KBM-7 (cell line): ENCODE measurements at places on chromosomes 3 and 15.

- DNase-seq = no peak
Observed at GRCh38 chr3:117304681-117305080, 595.1 kb downstream of the TUSC7 start.

DNA sequence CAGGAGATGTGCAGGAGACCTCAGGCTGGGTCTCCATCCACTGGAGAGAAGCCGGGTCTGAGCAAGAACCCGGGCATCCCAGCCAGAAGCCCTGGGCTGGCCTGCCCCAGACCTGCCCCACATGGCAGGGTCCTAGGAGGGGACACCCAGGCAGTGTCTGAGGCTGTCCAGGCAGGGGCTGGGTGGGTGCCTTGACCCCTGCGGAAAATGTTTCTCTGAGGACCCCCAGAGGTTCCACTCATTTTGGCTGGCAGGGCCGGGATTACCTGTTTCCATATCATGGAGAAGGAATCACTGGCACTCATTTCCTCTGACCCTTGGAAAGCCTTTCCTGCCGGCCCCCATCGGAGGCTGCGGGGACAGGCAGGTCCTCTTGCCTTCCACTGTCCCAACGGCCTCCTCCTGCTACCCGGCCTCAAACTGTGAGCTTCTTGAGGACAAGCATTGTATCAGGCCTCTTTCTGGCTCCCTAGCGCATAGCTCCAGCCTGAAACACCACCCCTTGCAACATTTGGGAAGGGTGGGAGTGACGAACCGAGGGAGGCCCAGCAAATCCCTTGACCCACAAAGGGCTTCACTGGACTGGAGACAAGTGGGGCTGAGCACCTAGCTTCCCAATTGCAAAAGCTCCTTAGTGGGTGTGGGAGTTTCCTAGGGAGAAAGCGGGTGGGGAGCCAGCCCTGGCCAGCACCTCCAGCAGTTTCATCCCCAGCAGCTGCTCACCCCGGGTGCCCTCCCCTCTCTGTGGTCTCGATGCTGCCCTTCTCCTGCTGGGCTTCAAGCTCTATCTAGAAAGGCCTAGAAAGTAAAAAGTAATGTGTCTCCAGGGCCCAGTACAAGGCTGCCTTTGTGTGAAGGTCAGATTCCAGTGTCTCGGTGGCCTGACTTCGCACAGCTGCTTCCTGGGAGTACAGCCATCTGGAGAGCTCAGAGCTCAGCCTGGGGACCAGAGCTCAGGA, 29.7 kb downstream of the ACSBG1 start:
- DNase-seq = no peak

GRCh38 chr15:91922646-91923547, 69.4 kb downstream of the SLCO3A1 start:
- no peak for DNase-seq

DNA sequence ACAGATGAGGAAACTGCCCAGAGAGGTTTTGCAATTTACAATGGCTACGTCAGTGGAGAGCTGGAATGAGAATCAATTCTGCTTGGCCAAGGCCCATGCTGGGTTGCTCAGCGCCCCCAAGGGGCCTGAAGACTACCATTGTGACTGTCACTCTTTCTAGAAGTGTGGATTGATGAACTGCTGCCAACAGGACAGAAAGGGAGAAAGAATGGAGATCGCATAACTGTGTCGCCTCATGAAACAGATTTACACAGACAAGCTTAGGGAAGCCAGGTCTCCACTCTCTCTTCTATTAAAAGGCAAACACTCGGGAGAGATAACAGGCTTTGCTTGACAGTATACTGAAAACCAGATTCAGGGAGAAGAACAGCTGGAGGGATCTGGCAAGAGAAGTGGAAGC, 160.0 kb downstream of the STT3B start:
- DNase-seq = peak; percentile 15

DNA sequence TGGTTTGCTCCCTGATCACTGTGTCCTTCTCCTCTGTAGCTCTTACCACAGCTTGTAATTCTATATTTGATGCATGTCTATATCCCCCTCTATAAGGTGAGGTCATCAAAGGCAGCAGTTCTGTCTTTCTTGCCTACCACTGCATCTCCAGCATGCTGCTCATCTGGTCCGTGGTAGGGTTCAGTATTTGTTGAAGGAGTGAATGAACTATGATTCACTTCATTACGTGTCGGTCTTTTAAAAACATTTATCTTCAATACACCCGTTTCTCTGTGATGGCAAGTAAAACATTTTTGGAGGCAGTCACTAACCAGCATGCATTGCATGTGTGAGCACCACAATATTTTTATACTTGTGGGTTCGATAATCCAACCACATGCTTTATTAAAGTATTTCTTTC, 27.6 kb downstream of the CHST14 start:
- no peak for DNase-seq

DNA sequence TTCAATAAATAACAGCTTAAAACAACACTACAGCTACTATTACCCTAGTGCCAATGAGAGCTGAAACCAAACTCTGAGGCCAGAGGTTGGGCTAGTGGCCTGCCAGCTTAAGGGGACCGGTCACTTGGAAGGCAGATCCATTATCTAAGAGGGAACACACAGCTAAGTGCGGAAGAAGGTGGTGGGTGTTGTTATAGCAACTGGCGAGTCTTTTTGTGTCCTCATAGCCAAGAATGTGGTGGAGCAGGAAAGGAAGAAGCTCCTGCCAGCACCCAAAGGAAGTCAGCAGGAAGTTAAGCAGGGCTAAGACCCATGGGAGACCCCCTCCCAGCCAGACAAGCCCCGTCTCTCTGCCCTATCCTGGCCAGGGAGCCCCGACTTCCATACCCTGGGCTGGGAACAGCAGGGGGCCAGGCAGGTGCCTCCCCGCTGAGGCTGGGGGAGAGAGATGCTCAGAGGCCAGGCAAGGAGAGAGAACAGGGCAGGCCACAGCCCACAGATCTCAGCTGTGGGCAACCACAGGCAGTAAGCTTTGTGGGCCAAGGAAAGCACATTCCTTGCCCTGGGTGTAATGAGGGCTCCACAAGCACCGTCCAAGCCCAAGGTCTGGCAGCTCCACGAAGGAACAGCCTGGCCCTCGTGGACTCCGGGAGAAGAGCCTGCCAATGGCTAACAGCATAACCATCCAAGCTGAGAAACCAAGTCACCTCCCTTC, 34.0 kb upstream of the HRH1 start:
- no peak for DNase-seq

DNA sequence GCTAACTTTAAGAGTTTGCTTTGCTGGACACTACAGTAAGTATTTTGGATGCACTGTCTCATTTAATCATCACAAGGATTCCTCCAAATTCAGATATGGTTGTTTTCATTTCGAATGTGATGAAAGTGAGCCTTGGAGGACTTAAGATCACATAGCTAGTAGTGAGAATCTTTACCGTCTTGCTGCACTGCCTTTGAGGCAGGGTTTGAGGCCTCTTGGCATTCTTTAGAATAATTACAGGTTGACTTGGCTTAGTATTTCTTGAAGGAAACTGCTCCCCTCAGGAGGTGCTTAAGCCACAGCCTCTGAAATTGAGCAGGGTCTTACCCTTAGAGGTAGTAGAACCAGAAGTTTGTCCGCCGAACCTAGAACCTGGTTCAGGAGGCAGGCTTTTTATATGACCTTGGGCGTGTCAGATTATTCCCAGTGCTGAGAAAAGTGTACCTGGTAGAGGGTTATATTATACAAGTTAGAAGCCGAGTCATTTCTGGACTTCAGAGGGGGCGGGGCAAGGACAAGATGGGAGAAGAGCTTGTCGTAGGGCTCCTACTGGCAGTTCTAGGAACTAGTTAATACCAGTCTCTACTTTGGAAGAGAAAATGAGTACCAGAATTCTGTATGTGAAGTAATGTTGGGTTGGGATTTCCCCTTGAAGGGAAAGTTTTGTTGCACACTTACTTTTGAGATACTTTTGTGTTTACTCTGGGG, 1.1 kb downstream of the TFG start:
- peak; percentile 69 for DNase-seq

GRCh38 chr3:39383045-39383880, at the start of gene SLC25A38:
TSS of gene SLC25A38 (plus strand) at chr3:39383370. CDS start at chr3:39383725, 355 bp downstream.
- peak; percentile 92 for DNase-seq

- DNase-seq = no peak
Observed at GRCh38 chr3:59809710-59810444, 760.1 kb upstream of the CFAP20DC start.

- peak; percentile 95 for DNase-seq
Observed at GRCh38 chr15:40367686-40368611, 9.9 kb downstream of the DISP2 start.

DNA sequence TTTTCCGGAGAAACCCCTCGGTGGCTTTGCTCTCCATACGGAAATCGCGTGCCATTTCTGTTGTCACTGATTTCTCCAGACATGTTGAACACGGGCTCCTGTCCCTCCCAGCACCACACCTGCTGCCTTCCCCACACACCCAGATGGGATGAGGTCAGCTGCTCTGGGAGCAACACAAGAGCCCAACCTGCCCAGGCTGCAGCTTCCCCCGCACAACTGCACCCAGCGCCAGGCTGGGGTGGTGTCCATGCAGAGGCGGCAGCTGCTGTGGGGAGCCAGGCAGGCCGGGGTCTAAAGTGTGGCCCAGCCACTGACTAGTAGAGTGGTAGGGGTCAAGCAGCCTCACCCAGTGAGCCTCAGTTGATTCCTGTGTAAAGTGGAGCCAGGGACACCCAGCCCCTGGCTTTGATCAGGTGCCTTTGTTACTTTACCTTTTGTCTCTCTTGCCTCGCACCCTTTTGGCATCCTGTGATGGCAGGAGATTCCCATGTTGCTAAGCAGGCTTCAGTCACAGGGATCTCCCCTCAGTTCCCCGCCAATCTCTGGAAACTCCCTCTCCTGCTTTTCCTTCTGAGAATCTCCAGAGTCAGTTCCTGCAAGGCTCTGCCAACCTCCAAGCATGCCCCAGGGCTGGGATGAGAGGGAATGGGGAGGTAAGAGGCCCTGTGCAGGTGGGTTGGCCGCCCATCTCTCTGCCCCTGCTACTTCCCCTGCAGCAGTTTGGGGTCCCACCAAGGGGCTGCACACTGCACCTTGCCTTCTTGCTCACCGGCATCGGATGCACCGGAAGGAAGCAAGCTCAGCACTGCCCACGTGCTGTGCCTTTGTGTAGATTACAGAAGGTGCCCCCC, 91.8 kb upstream of the ALDH1A3 start:
- DNase-seq = no peak

GRCh38 chr15:100723315-100723801, 121.0 kb downstream of the ASB7 start:
- DNase-seq = no peak

- DNase-seq = no peak
Observed at GRCh38 chr3:61777483-61777882, 216.1 kb downstream of the PTPRG start.

DNA sequence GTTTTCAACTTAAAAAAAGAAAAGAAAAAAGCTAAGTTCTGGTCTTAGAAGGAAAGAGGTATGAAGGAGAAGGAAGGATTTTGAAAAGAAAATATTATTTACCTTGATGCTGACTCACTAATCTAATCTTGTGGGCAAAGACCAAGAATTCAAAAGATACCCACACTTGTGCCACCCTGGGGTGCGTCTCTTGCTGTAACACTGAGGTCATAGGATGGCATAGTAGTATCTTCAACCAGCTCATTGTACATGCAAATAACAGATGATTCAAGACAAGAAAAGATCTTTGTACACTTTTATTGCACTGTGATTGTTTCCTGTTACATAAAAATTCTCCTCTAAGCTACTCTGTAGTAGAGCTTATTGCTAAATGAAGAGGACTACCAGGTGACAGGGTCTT, 17.3 kb downstream of the PLS1 start:
- no peak for DNase-seq
